ENCODE measurements at places on chromosomes 16 and 17. TPM values are rescaled to one million over a fixed set of nuclear protein-coding genes. Genes with fewer than 3 reads are reported as not detected.

Gene OSGIN1
- total RNA-seq: 18.6 TPM

Gene DRC3
- 1.6 TPM for total RNA-seq

Gene UMOD
- not detected for total RNA-seq

Gene RAC3
- 96.7 TPM for total RNA-seq

Gene INCA1
- 1.4 TPM for total RNA-seq

Gene ATF7IP2
- 18.1 TPM for total RNA-seq

Gene CDH8
- 1.7 TPM for total RNA-seq

Gene ABCC11
- total RNA-seq: 0.21 TPM

Gene HSD11B2
- 11.3 TPM for total RNA-seq

Gene CCL16
- total RNA-seq: not detected

Gene SCARF1
- total RNA-seq: 0.51 TPM

Gene CRYBA1
- not detected for total RNA-seq

Gene SOX15
- 0.53 TPM for total RNA-seq

Gene CACNG1
- not detected for total RNA-seq

Gene SLC16A6
- total RNA-seq: 1.0 TPM

Gene CHD9NB
- not detected for total RNA-seq

Gene SHISA9
- total RNA-seq: 0.60 TPM

Gene EEF2K
- 20.1 TPM for total RNA-seq

Gene KRTAP4-3
- total RNA-seq: not detected

Gene DOK4
- total RNA-seq: 111 TPM

Gene WNT3
- total RNA-seq: 8.8 TPM

Gene KIF2B
- not detected for total RNA-seq

Gene MT3
- not detected for total RNA-seq

Gene C17orf107
- 1.0 TPM for total RNA-seq

Gene KRT9
- not detected for total RNA-seq

Gene FUS
- total RNA-seq: 490 TPM

Gene KRT25
- not detected for total RNA-seq

Gene KRT12
- total RNA-seq: not detected

Gene TOM1L2
- 43.3 TPM for total RNA-seq

Gene ITGAL
- not detected for total RNA-seq

Gene SLC5A11
- 0.95 TPM for total RNA-seq

Gene MMD
- total RNA-seq: 38.6 TPM

Gene GRAP
- total RNA-seq: not detected

Gene SCIMP
- total RNA-seq: not detected

Gene GPR142
- not detected for total RNA-seq

Gene ASB16
- total RNA-seq: not detected

Gene UBE2Z
- total RNA-seq: 187 TPM

Gene MAPT
- 0.95 TPM for total RNA-seq

Gene SHCBP1
- total RNA-seq: 21.8 TPM

Gene RUNDC3A
- 0.34 TPM for total RNA-seq

Gene PERCC1
- 2.1 TPM for total RNA-seq

Gene SRCIN1
- 23.6 TPM for total RNA-seq

Gene UTS2R
- 1.3 TPM for total RNA-seq

Gene TPSD1
- not detected for total RNA-seq

Gene CD300LG
- not detected for total RNA-seq

Gene HS3ST4
- total RNA-seq: 0.12 TPM

Gene GPS2
- total RNA-seq: 39.2 TPM

Gene CLDN6
- total RNA-seq: 9.0 TPM

Gene SYCE1L
- total RNA-seq: 8.2 TPM

Gene SP2
- 25.2 TPM for total RNA-seq

Gene CLEC3A
- total RNA-seq: 1.1 TPM

Gene PIK3R6
- not detected for total RNA-seq

Gene PDP2
- total RNA-seq: 44.4 TPM

Gene NPIPB13
- 6.7 TPM for total RNA-seq

Gene DNAI2
- total RNA-seq: not detected

Gene PRAC1
- total RNA-seq: not detected

Gene NHLRC4
- not detected for total RNA-seq

Gene KRT32
- total RNA-seq: not detected

Gene KREMEN2
- total RNA-seq: 2.2 TPM

Gene KRT27
- total RNA-seq: not detected

All from Caco-2 (cell line).